ENCODE measurements at places on chromosomes 13 and 19.

DNA sequence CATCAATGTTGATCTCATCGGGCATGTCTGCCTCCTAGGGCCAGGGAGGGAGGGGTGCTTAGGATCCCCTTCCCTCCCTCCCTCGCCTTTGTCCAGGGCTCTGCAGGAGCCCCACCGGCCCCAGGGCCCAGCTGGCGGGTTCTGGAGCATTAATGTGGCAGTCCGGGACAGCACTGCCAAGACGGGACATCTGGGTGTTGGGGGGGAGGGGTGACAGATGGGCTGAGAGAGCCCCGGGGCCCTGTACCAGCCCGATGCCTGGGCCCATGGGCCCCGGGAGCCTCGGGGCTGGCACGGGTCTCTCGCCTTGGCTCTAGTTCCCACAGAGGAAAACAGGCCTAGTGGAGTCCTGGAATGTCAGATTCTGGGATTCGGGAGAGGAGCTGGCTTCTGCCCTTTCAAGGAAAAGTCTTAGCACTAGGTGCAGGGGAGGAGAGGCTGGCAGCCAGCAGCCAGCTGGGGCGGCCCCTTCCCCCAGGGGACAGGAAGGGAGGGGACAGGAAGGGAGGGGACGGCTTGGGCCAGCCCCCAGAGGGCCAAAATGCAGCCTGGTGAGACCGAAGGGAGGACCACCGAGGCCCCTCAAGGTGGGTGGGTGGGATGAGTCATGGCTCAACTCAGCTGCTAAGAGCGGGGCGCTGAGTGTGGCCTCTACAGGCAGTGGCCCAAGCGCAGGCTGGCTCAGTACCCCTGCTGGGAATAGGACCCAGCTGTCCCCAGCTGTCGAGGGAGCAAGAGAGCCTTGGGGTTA is 3.1 kb downstream of the PPP1R14A start:
- DNase-seq: peak; percentile 86

- no peak for DNase-seq
Measured at GRCh38 chr19:54477650-54478049, 4.6 kb upstream of the CDC42EP5 start.

DNA sequence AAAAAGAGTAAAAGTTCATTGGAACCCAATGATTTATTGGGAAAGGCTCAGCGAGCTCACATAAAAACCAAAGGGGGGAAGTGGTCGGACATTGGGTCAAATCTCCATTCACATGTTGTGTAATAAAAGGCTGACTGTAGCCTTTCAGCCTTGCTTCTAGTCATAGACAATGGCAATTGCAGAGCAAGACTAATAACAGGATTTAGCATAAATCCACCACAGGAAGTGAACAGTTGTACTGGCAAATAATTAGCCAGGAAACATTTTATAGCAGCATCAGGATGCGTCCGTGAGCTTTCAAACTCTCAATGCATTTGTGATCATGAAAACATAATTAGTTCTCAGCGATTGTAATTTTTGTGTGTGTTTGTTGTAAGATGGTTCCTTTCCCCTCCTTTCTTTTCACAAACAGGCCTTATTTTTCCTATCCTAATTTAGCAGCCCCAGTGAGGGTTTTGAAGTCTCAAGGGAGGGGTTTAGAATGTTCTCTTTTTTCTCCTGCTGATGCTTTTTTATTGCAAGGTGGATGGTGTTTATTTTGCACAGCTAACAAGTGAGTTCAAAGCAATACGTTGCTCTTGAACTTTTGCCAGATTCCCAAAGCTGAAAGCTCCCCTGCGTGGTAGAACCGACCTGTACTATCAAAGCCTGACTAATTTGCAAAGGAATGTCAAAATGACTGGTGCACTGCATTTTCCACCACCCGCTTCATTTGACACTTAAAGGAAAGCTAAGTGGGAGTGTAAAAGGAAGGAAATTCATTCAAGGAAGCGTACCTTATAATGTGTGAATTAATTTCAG is 105.6 kb downstream of the SPRY2 start:
- DNase-seq: peak; percentile 67

DNA sequence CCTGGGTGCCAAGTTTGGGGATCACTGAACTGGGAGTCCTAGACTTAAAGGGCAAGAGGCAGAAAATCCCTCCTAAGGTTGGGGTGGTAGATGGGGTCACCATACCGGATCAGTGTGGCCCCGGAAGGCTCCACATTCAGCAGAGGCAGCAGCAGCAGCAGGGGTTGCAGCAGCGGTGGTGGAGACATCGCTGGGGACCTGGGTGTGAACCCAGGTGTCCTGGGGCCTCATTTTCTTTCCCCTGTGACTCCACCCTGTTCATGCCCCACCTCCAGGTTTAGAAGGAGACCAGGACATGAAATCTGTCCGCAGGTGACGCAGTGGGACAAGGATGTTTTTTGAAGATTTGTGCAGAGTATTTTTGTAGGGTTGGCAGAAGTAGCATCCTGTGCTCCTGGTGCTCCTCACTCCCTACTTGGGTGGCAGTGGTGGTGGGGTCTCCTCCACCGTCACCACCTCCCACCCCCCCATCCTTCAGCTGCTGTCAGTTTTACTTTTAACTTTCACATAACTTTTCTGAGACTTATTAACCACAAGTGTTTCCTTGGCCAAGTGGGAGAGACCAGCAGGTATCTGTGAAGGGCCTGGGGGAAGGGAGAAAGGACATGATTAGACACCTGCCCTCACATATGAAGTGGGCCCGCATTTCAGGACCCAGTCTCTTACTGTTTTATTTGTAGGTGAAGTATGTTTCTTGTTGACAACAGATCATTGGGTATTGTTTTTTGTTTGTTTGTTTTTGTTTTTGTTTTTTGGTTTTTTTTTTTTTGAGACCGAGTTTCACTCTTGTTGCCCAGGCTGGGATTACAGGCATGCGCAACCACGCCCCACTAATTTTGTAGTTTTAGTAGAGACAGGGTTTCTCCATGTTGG is at the start of gene NAPSA:
Gene NAPSA, minus strand, starts transcription at position 206 of the 873 bp plus-strand sequence. Its CDS starts 18 bp downstream, at position 188.
- DNase-seq: peak; percentile 66

DNA sequence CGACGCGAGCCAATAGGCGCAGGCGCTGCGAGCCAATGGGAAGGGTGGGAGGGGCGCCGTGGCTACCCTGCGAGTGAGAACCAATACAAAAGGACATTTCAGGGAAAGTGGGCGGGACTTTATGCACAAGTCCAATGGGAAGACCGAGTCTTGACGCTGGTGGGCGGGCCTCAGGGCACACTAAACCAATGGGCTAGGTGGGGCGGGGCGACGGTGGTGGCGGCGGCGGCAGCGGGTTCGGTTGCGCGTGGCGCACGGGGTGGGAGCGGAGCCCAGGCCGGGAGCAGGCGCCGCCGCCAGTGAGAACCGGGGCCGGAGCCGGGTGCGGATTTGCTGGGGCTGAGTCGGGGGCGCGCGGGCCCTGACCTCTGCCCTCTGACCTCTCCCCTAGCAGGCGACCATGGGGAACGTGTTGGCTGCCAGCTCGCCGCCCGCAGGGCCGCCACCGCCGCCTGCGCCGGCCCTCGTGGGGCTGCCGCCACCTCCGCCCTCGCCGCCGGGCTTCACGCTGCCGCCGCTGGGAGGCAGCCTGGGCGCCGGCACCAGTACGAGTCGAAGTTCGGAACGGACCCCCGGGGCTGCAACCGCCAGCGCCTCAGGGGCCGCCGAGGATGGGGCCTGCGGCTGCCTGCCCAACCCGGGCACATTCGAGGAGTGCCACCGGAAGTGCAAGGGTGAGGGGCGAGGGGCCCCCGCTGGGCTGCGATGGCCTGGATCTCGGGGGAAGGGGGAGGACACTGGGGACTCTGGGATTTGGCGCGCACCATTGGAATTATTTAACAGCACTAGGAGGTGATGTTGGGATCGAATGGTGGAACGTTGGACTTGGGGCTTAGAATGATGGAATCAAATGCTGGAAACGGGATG is at the start of gene TOMM40:
Gene TOMM40, plus strand, starts transcription at position 239 of the 867 bp plus-strand sequence. Its CDS starts 162 bp downstream, at position 401.
- DNase-seq: no peak

GRCh38 chr19:4009990-4010807 is 2.7 kb downstream of the PIAS4 start:
- DNase-seq: no peak

- no peak for DNase-seq
Measured at GRCh38 chr19:5524081-5524480, 43.7 kb downstream of the TINCR start.
